ENCODE measurements at places on chromosomes 1 and 21. TPM values are rescaled to one million over a fixed set of nuclear protein-coding genes. Genes with fewer than 3 reads are reported as not detected.

Gene PRR9
- not detected for total RNA-seq

Gene C8A
- not detected for total RNA-seq

DNA sequence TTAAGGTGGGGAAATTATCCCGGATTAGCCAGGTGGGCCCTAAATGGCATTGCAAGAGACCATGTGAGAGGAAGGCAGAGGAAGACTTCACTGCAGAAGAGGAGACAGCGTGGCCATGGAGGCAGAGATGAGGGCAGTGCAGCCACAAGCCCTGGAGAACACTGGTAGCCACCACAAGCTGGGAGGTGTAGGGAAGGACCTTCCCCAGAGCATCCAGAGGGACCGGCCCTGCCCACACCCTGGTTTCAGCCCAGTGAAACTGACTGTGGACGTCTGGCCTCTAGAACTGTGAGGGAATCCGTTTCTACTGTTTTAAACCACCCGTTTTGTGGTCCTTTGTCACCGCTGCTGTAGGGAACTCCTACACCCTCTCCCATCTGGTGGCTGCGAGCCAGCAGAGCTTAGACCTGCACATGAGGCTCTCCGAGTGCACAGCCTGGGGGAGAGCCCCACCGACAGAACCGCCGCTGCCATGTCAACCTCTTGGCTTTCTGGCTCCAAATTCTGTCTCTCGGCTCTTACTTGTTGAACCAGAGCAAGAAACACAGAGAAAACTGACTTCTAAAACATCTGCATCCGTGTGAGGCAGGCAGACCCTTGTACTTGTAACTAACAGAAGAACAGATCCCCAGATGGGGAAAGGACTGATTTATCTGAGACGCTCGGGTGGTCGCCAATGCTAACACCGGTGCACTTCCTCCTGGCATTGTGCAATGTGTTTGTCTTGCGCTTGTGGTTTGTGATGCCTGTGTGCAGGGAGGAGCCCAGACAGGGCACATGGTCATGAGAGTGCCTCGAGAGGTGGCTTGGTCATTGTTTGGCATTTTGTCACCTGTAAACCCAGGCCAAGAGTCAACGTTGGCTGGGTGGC, 90.8 kb upstream of the TMPRSS2 start:
- no peak for DNase-seq
- H3K36me3 ChIP-seq: no peaks in the 10 kb centered on the region
- peaks cover 4% of the 10 kb centered on the region for H3K27me3 ChIP-seq
- no peaks in the 10 kb centered on the region for H3K4me1 ChIP-seq

DNA sequence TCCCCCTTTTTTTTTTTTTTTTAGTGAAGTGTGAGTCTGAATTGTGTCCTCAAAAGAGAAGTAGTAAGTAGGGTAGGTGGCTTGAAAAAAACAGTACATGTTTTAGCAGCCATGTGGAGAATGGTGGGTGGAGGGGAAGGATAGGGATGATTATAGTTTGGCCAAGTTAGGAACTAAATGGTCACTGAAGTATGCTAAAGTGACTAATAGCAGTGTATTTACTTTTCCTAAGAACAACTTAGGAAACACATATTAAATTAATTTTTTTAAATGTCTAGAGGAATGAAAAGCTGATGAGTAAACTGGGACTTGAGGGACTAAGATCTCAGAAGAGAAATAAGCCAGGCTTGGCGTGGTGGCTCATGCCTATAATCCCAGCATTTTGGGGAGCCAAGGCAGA, 55.5 kb downstream of the PLA2G4A start:
- H3K36me3 ChIP-seq: no peaks in the 10 kb centered on the region
- no peak for DNase-seq
- H3K27ac ChIP-seq: no peak overlapping the region
- no peaks in the 10 kb centered on the region for H3K4me1 ChIP-seq
- no peak overlapping the region for H3K4me3 ChIP-seq

Gene WNT3A
- total RNA-seq: not detected

Gene L1TD1
- 1.8 TPM for total RNA-seq

GRCh38 chr1:32538887-32539583, at the start of gene ZBTB8A:
TSS of gene ZBTB8A (plus strand) at chr1:32539427. CDS start at chr1:32592932, 53,505 bp downstream.
- peak within 1 kb of the TSS; percentile 93 for H3K4me3 ChIP-seq
- peak within 1 kb of the TSS; percentile 74 for H3K27ac ChIP-seq
- H3K4me1 ChIP-seq: peaks cover 2% of the 10 kb centered on the region
- H3K36me3 ChIP-seq: peaks cover 4% of the 10 kb centered on the region
- peak; percentile 51 for DNase-seq

Gene PLA2G2C
- not detected for total RNA-seq

GRCh38 chr1:52190500-52191252, 48.8 kb downstream of the ZFYVE9 start:
- H3K36me3 ChIP-seq: no peaks in the 10 kb centered on the region
- no peak for DNase-seq
- no peak overlapping the region for H3K4me3 ChIP-seq
- H3K4me1 ChIP-seq: no peaks in the 10 kb centered on the region
- H3K27ac ChIP-seq: no peak overlapping the region

Gene ST6GALNAC5
- 141 TPM for total RNA-seq

Gene VAV3
- total RNA-seq: 25.8 TPM

Gene FAM177B
- total RNA-seq: not detected
